MM.1S (cell line): ENCODE measurements at places on chromosomes 16 and 17.

DNA sequence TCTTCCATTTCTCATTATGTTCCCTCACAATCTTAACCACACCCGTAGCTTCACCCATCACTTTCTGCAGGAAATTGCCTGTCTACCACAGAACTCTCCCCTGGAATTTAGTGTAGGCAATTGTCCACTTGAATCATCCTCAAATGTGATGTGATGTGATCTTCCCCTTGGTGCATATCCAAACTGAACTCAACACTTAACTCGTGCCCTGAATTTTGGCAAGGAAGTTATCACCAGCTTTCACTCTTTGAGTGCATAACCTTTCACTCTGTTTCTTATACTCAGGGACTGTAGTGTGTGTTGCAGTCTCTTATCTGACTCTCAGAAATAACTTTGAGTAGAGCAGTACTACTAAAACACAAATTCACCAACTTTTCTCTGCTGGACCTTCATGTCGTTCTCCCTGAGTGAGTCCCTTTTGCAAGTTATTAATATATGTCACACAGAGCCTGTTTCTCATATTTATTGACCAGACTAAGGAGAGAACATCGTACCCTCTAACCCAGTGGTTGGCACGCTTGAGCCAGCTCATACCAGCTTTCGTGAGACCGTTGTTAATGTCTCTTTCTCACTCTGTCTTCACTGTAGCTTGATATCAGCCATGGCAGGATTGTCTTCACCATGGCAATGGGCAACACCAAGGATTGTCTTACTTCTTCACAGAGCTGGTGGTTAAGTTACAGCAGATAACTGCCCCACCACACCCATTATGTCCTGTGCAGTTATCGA, 558.9 kb upstream of the HSBP1 start:
- no peak for DNase-seq

DNA sequence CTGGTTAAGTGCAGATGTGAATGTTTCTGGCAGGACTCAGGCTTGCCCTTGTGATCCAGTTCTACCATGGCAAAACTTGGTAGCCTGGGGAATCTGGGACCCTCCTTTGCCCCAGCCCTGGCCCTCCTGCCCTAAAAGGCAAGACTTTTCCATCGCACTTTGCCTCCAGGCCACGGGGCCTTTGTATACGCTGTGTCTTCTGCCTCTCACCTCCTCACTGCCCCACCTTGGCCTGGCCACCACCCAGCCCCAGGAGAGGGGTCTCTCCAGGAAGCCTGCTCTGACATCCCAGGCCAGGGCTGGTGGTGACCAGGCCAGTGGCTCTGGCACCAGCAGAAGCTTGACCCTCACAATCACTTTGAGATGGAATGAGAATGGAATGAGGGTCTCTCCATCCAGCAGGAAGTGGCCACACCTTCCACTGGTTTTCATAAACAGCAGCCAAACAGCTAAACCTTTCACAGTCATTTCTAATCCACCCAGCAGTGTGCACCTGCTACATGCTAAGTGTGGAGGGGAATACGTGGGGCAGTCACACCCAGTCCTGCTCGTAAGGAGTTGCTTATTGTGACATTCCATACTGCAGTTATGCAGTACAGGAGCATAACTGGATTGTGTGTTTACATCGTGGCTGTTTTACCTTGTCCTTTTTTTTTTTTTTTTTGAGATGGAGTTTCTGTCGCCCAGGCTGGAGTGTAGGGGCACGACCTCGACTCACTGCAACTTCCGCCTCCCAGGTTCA, 1.6 kb upstream of the MRPL38 start:
- no peak for DNase-seq

DNA sequence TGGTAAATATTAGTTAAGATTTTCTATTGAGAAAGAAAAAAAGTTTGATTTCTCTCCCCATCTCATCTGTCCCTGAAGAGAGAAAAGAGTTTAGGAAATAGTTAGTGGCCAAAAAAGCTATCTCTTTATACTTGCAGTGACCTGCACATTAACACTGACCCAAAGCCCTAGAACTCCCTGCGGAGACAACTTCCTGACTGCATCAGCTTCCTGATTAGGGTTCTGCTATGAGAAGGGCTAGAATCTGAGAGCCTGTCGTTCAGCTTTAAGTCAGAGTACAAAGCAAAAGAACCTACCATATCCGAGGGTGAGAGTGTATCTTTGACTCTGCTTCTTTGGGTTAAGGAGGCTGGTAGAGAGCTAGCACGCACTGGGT, 24.7 kb downstream of the LIMD2 start:
- no peak for DNase-seq

- no peak for DNase-seq
Measured at GRCh38 chr16:24482681-24483202, 56.6 kb upstream of the RBBP6 start.

DNA sequence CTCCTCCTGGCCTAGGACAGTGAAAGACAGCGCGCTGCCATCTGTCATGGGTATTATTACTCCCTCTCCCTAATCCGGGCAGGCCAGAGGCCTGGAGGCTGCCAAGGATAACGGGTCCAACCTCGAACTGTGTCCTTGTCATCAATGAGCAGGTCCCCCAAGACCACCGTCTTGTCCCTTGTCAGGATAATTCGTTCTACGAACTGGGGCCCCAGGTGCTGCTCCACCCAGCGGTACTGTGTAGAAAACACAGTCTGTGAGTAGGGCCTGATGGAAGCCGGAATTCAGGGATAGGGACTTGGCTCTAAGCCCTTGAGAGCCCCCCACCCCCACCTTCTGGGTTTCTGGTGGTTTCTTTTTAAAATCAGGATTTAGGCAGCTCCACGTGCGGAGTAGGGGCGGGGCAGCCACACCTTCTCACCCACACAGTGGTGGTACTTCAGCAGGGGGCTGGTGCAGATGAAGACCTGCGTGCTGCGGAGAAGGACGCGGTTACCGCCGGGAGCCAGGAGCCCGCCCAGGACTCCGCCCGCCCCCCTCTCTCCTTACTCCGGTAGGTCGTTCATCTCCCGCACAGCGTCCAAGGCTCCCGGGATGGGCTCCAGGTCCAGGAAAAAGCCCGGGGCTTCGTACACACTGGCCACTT, 787 bp downstream of the NT5C start:
- no peak for DNase-seq

- no peak for DNase-seq
Measured at GRCh38 chr17:77128896-77129567, 11.7 kb upstream of the SEC14L1 start.

DNA sequence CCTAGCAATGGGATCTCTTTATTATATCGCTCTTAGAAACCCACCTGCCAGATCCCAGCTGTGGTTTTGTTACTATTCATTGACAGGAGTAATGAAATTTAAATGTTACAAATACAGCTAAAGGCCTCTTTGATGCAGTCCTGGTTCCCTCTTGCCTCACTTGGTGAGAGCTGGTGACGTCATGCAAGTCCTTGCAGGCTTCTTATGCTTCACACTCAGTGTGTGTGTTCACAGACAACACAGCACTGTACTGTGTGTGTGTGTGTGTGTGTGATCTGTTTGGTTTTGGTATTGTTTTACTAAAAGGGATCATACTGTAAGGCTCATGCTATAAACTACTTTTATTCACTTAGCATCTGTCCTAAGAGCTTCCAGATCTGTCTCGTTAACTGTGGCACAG, 75.0 kb downstream of the USP22 start:
- DNase-seq = no peak

- DNase-seq = peak; percentile 12
Measured at GRCh38 chr17:49260011-49260816, 29.6 kb upstream of the PHOSPHO1 start.

DNA sequence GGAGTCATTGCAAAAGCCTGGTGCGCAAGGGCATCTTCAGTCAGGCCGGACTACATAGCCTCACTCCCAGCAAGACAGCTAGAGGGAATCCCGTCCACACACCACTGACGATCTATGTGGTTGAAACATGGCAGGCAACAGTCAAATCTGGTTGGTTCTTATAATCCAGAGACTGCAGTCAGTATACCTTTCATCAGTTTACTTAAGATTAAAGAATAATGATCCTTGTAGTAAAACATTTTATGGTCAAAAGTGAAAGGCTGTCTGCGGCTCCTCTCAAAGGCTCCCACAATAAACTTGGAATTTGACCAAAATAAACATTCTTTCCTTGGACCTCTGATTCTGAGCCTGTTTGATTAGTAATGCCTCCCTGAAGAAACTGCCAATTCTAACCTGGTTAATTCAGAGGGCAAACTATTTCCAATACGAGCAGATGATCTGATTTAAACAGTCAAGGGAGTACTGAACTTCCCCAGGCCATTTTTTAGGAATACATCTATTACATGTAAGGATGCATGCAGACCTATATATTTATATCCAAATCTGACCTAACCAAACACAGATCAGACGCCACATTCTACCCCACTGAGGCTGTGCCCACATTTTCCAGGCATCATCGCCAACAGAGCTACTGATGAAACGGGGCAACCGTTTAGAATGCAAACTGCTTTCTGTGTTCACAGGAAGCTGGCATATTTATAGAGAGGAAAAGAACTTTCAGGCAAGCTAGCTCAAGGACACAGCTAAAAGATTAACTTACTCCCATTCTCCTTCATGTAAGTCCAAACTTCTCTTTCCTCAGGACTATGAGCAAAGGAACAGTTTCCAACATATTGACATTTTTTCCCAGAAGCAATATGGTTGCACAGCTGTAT, 15.3 kb upstream of the TXNDC11 start:
- DNase-seq = no peak

DNA sequence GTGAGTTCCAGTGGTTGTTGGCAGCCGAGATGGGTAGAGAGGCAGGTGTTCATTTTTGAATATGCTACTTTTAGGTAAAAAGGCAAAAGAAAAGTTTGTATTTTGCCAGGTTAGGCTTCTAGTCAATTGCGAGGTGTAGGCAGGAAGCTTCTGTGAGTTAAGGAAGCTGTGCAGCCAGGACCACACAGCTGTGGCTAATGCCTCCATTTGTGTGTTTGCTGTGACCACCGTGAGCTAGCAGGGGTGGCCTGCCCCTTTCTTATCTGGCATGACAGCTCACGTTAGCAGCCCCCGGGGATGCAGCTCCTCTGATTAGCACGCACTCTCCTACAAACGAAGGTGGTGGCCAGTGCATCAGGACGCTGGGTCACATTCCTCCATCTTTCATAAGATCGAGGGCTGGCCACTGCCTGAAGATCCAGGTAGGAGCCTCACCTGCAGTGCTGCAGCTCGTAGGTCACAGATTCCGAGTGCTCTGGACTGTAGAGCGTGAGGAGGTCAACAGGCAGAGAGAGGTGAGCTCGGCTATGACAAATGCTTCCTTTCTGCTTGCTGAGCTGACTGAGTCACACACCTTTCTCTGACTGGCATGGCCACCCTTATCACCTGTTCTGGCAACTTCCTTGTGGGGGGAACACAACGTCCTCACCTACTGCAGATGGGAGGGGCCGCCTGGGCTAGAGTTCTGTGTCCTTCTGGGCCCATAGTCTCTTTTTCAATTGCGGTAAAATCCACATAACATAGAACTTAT, 244.4 kb downstream of the HS3ST3B1 start:
- DNase-seq = no peak

DNA sequence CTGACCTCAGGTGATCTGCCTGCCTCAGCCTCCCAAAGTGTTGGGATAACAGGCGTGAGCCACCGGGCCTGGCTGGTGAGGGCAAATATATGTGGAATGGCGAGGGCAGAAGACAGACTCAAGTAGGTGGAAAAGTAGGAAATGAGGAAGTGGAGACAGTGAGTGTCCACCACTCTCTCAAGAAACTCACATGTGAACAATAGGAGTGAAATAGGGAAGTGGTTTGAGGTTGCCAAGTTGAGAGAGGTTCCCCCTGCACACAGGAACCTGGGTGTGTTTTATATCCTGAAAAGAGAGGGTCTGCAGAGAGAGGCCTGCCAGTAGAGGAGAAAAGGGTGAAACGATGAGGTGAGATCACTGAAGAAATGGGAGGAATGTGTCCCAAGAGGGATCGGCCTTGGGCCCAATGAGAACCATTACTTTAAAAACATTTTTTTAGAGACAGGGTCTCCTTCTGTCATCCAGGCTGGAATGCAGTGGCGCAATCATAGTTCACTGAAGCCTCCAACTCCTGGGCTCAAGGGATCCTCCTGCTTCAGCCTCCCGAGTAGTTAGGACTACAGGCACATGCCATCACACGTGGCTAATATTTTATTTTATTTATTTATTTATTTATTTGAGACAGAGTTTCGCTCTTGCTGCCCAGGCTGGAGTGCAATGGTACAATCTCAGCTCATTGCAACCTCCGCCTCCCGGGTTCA, 17.1 kb upstream of the CORO1A start:
- peak; percentile 53 for DNase-seq

DNA sequence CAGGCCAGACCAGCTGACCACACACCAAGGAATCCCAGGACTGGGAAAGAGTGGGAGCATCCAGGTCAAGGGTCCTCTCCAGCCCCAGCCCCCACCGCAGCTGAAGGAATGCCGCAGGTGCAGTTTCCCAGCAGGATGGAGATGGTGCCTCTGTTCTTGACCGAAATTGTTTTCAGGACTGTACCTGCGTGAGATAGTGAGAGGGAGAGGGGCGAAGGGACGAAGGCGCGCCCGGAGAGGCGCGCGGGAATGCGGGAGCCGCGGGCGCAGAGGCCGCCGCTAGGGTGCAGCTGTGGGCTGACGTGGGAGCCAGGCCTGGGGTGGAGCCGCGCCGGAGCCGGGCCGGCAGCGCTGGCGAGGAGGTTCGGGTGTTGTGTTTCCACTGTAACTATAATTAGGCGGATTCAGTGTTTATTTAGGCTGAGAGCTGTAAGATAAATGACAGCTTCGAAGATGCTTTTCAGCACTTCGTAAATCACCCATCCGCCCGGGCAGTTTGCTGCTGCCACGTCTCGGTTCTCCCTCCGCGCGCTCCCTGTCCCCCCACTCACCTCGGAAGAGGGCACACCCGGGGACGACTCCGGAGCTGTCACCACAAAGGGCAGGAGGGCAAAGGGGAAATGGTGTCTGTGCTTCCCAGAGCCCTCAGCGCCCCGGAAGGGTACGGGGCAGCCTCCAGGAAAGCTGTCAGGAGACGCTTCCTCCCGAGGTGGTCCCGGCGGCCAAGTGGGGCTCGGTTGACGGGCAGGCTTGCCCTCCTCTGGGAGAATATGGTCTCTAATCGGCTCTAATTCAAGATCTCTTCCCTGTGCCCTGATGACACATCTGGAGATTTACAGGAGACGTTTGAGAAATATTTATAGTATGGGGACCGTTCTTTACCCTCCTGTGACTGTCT, 38.2 kb downstream of the HOXB1 start:
- DNase-seq = peak; percentile 59

DNA sequence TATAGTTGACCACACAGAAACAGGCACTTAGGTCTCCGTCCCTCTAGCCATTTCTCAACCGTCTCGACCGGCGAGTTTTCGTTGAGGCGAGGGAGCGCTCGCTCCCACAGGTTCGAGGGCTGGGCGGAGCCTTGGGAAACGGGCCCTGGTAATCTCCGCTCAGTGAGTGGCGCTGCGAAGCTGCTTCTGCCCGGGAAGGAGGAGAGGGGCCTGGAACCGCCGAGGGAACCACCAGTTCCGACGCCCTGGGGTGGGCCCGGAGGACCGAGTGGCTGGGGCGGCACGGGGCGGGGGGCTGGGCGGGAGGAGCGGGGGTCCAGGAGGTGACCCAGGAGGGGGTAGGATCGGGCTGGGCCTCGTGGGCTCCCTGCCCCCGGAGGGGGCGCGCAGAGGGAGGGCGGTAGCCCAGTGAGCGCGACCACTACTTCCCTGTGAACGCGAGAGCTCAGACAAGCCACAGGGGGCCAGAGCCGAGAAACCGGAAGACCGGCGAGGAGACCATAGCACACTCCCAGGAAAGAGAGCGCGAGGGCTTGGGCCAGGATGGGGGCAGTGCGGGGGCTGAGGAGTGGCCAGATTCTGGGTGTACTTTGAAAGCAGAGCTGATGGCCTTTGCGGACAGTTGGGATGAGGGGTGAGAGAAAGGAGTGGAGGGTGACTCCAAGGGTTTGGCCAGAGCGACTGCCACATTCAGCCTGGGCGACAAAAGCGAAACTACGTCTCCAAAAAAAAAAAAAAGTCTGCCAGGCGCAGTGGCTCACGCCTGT, 29.9 kb upstream of the ARL4D start:
- DNase-seq = peak; percentile 33
